Left lung (tissue), 14 donors: ENCODE measurements at places on chromosomes 11 and 22. TPM values are rescaled to one million over a fixed set of nuclear protein-coding genes. Genes with fewer than 3 reads are reported as not detected.

GRCh38 chr11:72257570-72257969, 13.6 kb upstream of the PHOX2A start:
- no peaks in the 10 kb centered on the region for H3K27me3 ChIP-seq
- H3K4me1 ChIP-seq = no peaks in the 10 kb centered on the region
- H3K4me3 ChIP-seq = no peak overlapping the region
- no peaks in the 10 kb centered on the region for H3K36me3 ChIP-seq
- no peak for DNase-seq

- H3K36me3 ChIP-seq = no peaks in the 10 kb centered on the region
- no peak for DNase-seq
- H3K4me3 ChIP-seq = no peak overlapping the region
- no peaks in the 10 kb centered on the region for H3K27me3 ChIP-seq
Observed at GRCh38 chr22:46761017-46761416, 1.4 kb upstream of the TBC1D22A start.

DNA sequence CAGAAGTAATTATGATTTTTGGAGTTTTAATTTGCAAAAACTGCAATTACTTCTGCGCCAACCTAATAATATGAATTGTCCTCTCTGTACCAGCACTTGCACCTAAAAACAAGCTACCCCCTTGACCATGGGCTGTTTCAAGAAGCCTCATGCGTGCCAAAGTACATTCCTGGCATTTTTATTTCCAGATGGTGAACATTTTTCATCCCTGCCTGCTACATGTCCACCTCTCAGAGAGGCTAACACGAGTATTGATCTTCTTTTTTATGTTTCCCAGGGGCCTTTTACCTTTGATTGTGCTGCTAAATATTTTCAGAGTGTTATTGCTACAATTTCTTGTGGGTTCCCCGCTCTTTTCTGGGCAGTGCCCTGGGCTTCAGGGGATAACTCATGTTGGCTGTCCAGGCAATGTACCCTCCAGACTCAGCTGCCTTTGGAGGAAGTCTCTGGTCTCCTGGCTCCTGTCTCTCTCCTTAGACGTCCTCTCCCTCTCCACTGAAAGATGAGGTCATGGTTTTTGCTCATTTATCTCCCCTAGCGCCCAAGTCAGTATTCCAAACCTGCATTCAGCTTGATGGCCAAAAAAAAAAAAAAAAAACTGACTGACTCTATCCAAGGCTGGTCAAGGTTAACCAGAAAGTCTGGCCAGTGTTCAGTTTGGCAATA, 86.2 kb upstream of the ASPHD2 start:
- H3K36me3 ChIP-seq = no peaks in the 10 kb centered on the region
- no peaks in the 10 kb centered on the region for H3K27me3 ChIP-seq
- H3K27ac ChIP-seq = no peak overlapping the region

GRCh38 chr11:9625162-9625561, 38.7 kb upstream of the SWAP70 start:
- DNase-seq = no peak
- H3K4me1 ChIP-seq = no peaks in the 10 kb centered on the region
- H3K27me3 ChIP-seq = no peaks in the 10 kb centered on the region

DNA sequence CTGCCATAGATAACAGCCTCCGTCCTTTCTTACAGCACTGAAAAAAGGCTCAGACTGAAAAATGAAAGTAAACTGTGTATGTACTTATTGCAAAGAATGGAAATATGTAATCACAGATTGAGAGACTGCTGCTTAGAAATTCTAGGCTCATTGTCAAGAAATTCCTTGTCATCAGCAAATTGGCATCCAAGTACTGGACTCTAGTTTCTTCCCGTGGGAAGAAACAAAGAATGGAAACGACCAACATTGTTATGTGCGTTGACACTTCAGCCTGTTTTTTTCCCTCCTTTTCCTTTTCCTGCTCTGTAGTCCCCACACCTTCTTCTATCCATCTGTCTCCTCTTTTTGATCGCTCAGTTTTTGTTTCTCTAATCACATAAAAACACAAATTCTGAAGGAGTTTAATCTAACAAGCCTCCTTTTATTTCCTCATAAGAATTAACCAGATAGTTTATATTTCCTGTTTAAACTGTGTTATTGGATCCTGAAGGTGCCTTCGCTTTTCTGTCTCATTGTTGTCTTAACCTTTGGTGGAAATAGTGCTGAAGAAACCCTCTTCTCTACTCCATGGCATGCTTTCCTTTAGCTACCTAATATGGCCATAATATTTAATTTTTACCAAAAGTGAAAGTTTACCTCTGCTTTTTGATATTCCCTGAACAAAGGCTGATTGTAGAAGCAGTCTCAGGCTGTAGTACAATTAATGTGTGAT, 20.0 kb upstream of the CASP12 start:
- H3K36me3 ChIP-seq = no peaks in the 10 kb centered on the region
- H3K4me1 ChIP-seq = no peaks in the 10 kb centered on the region
- peak; percentile 68 for DNase-seq
- H3K4me3 ChIP-seq = peak overlapping the region; percentile 24
- H3K27ac ChIP-seq = peak overlapping the region; percentile 80

DNA sequence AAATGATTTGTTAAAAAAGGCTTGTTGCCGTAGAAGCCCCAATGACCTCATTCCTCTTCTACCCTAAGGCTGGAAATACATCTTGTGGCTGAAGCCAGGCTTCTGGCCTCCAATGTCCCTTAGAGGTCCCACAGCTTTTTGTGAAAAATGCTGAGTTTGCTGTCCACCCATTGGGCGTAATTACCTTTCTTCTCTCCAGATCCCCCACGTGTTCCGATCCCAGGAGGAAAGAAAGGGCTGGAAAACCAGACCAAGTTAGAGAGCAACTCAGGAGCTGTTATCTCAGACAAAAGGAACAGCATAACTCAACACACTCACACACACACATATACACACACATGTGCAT, 154.2 kb downstream of the MIAT start:
- no peaks in the 10 kb centered on the region for H3K36me3 ChIP-seq
- no peak overlapping the region for H3K27ac ChIP-seq

- H3K36me3 ChIP-seq = no peaks in the 10 kb centered on the region
- H3K27ac ChIP-seq = no peak overlapping the region
- no peak overlapping the region for H3K4me3 ChIP-seq
- peaks cover 8% of the 10 kb centered on the region for H3K27me3 ChIP-seq
- peaks cover 12% of the 10 kb centered on the region for H3K4me1 ChIP-seq
- no peak for DNase-seq
Observed at GRCh38 chr22:20426259-20426615, 11.4 kb downstream of the SCARF2 start.

- no peak overlapping the region for H3K27ac ChIP-seq
- H3K4me3 ChIP-seq = no peak overlapping the region
- no peaks in the 10 kb centered on the region for H3K27me3 ChIP-seq
- H3K4me1 ChIP-seq = no peaks in the 10 kb centered on the region
Observed at GRCh38 chr22:47374273-47374771, 611.9 kb downstream of the TBC1D22A start.

GRCh38 chr11:27699242-27699925, 871 bp downstream of the BDNF start:
- H3K27me3 ChIP-seq = peaks cover 74% of the 10 kb centered on the region
- H3K4me3 ChIP-seq = peak overlapping the region; percentile 36
- DNase-seq = no peak
- H3K27ac ChIP-seq = no peak overlapping the region
- no peaks in the 10 kb centered on the region for H3K36me3 ChIP-seq

DNA sequence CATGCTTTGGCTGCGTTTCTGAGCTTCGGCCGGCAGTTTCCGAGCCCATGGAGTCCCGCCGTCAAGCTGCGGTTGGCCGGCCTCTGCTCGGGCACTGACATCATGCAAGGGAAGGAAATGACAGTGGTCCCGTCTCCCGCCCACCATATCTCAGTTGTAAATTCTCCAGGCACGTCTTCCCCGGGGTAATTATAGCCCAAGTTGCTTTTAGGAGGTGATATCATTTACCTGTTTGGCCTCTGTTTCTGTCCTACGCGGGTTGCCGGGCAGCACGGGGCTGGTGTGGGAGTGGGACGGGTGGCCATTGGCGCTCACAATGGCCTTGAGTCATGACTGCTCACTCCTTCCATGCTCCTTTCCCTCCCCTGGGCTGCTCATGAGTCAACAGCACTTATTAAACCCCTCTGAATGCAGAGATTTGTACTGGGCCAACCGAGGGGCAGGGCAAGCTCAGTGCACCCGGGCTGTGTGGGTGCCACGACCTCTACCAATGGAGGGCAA, 4.2 kb upstream of the ANO1 start:
- DNase-seq = no peak
- H3K4me3 ChIP-seq = no peak overlapping the region
- peaks cover 96% of the 10 kb centered on the region for H3K27me3 ChIP-seq

DNA sequence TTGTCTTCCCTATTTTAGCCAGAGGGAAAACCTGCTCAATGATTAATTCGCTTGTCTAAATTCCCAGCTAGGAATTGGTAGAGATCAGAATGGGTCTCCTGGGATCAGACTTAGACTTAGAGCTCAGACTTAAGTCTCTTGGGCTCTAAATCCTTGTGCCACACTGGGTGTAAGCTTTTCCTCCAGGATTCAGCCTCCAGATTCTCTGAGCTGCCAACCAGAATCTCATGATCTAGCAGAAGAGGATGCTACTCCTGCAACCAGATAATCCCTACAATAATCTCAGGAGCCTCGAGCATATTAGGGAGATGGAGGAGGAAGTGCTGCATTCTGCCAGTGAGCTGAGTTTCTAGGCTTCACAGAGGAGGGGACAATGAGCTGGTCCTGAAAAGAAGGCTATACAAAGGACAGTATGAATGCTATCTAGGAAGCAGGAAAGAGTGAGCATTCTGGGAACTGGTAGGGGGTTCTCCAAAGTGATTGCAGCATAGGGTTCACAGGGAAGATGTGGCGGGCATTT, 211.6 kb upstream of the SESN3 start:
- no peak overlapping the region for H3K4me3 ChIP-seq
- H3K36me3 ChIP-seq = no peaks in the 10 kb centered on the region
- H3K27me3 ChIP-seq = no peaks in the 10 kb centered on the region
- no peak overlapping the region for H3K27ac ChIP-seq
- DNase-seq = no peak

DNA sequence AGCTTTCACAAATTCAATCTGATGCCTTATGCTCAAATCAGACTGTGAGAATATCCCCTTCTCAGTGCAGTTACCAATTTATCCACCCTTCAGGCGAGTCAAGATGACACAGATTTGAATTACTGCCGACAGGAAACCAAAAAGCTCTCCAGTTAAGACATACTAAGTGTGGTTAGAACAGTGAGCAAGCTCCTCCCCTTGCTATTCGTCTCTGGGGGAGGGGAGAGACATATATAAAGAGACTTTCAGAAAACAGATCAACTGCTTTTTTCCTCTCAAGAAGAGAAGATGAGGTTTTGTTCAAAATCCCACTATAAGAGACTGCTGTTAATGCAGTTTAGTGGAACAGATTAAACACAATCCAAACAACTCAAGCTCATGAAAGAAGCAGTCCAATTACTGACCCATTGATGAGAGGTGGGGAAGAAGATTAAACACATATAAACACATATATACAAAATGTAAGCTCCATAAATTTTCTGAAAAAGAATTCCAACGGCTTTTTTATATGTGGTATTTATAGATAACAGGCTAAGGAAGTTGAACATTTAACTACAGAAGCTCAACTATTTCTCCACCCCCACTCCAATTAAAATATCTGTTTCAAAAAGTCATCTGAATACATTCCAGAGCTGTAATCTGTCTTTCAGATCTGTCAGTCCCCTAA, 102.7 kb downstream of the MRTFA start:
- peak overlapping the region; percentile 65 for H3K27ac ChIP-seq
- DNase-seq = no peak
- H3K36me3 ChIP-seq = no peaks in the 10 kb centered on the region

DNA sequence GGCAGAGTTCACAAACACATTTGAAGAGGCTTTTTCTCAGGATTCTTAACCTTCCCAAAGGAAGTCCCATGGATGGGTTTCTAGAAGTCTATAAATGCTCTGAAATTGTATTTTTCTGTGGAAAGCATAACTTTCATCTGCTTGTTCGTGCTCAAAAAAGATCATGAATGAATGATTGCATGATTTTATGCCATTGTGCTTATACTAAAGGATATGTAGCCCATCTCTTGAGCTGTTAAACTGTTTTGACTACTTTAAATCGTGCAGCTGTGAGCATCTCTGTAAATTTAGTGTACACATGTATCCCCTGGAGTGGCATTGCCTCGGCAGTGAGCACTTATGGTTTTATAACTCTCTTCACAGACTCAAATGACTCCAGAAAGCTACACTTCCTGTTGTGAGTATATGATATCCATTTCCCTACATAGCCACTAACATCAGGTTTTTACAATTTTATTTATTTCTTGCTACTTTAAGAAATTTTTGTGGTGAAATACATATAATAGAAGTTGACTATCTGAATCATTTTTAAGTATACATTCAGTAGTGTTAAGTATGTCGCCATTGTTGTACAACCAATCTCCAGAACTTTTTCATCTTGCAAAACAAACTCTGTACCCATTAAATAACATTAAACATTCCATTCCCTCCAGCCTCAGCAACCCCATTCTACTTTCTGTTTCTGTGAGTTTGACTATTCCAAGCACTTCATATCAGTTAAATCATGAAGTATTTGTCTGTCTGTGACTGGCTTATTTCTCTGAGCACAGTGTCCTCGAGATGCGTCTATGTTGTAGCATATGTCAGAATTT, 8.0 kb downstream of the NEAT1 start:
- peak overlapping the region; percentile 99 for H3K27ac ChIP-seq
- H3K4me3 ChIP-seq = peak overlapping the region; percentile 80
- H3K27me3 ChIP-seq = no peaks in the 10 kb centered on the region
- peaks cover 64% of the 10 kb centered on the region for H3K36me3 ChIP-seq
- no peak for DNase-seq
- H3K4me1 ChIP-seq = peaks cover 42% of the 10 kb centered on the region

- no peaks in the 10 kb centered on the region for H3K36me3 ChIP-seq
- no peaks in the 10 kb centered on the region for H3K27me3 ChIP-seq
- peak overlapping the region; percentile 88 for H3K27ac ChIP-seq
- no peak overlapping the region for H3K4me3 ChIP-seq
- peaks cover 35% of the 10 kb centered on the region for H3K4me1 ChIP-seq
Observed at GRCh38 chr11:111731821-111732220, 34.4 kb downstream of the PPP2R1B start.

The IL17REL gene
- total RNA-seq = not detected

The NEFH gene
- total RNA-seq = 0.58 TPM

The MAP4K2 gene
- total RNA-seq = 19.3 TPM

The OR8D1 gene
- total RNA-seq = not detected

The RRAS2 gene
- total RNA-seq = 44.2 TPM

The PKP3 gene
- total RNA-seq = 48.6 TPM

The MTNR1B gene
- not detected for total RNA-seq
